ENCODE measurements at places on chromosomes 7 and 10. TPM values are rescaled to one million over a fixed set of nuclear protein-coding genes. Genes with fewer than 3 reads are reported as not detected.

The TDRD1 gene
- total RNA-seq: 0.21 TPM

The NKX1-2 gene
- not detected for total RNA-seq

The GALNT17 gene
- not detected for total RNA-seq

The TAS2R41 gene
- total RNA-seq: not detected

The MIOS gene
- 45.7 TPM for total RNA-seq

GRCh38 chr10:311901-312665 lies 176.8 kb downstream of the ZMYND11 start:
- H3K4me3 ChIP-seq: no peak overlapping the region
- peaks cover 15% of the 10 kb centered on the region for H3K4me1 ChIP-seq
- H3K27me3 ChIP-seq: no peaks in the 10 kb centered on the region
- H3K27ac ChIP-seq: no peak overlapping the region

GRCh38 chr10:28906011-28906411 lies 228.7 kb downstream of the BAMBI start:
- H3K4me1 ChIP-seq: no peaks in the 10 kb centered on the region
- no peak for DNase-seq
- no peak overlapping the region for H3K4me3 ChIP-seq
- no peak overlapping the region for H3K27ac ChIP-seq
- H3K27me3 ChIP-seq: no peaks in the 10 kb centered on the region
- H3K36me3 ChIP-seq: no peaks in the 10 kb centered on the region

- H3K27ac ChIP-seq: no peak overlapping the region
- no peak overlapping the region for H3K4me3 ChIP-seq
- no peaks in the 10 kb centered on the region for H3K36me3 ChIP-seq
- H3K27me3 ChIP-seq: peaks cover 16% of the 10 kb centered on the region
These were observed 70.6 kb upstream of the STARD3NL start for GRCh38 chr7:38107486-38107893.

GRCh38 chr7:127652333-127653248 lies 597 bp downstream of the SND1 start:
- peaks cover 26% of the 10 kb centered on the region for H3K36me3 ChIP-seq
- H3K4me1 ChIP-seq: peaks cover 41% of the 10 kb centered on the region
- peak overlapping the region; percentile 99 for H3K27ac ChIP-seq
- no peaks in the 10 kb centered on the region for H3K27me3 ChIP-seq

DNA sequence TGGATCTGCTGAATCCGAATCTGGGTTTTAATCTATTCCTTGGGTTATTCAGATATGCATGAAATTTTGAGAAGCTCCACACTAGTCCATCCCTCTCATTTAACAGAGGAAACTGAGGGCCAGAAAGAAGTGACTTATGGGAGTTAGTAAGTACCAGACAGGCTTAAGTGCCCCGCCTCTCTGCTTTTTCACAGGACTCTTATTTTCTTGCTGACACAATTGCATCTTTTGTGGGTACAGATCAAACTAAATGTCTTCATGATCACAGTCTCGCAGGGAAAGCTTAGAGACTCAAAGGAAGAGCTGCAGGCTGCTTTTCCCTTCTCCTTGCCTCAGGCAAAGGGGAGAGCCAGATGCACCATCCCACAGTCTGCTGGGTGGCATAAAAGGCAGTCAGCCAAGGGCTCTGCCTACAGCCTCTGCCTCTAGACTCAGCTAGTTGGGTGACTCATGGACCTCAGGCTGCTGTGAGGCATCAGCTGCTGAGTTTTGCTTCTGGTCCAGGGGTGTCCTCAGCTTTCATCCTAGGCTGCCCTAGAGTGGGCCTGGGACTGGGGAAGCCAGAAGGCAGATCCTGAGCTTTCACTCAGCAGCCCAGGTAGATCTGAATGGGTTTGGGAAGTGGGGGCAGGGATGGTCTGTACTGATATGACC lies 11.6 kb downstream of the GOLGA7B start:
- no peak overlapping the region for H3K4me3 ChIP-seq
- DNase-seq: peak; percentile 39
- peaks cover 10% of the 10 kb centered on the region for H3K4me1 ChIP-seq

- no peak overlapping the region for H3K4me3 ChIP-seq
- H3K4me1 ChIP-seq: peaks cover 54% of the 10 kb centered on the region
- peaks cover 19% of the 10 kb centered on the region for H3K36me3 ChIP-seq
These were observed 33.9 kb downstream of the MTPN start for GRCh38 chr7:135943134-135943879.

DNA sequence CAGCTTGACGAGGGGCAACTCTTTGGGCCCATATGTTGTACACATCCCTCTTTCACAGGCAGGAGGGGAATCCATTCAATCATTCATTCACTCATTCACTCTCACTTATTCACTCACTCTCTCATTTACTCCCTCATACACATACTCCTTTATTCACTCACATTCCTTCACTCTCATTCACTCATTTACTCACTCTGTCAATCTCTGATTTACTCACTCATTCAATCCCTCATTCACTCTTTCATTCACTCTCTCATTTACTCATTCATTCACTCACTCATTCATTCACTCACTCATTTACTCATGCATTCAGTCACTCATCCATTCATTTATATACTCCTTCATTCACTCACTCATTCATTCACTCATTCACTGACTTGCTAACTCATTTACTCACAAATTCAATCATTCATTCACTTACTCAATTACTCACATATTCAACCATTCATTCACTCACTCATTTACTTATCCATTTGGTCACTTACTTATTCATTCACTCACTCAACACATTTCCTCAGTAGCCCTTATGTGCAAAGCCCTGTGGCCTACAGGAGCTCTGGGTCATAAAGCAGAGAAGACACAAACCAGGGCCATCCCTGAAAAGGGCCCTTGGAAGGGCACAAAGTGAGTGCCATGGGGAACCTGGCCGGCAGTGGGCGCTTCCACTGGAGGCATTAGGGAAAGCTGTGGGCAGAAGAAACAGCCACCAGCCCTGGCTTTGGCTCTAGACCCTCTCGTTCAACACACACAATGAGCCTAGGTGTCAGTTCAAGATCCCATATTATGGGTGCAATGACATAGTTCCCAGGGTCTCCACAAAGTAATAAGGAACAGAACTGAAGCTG lies 26.0 kb downstream of the HIP1 start:
- peaks cover 6% of the 10 kb centered on the region for H3K36me3 ChIP-seq
- no peak overlapping the region for H3K27ac ChIP-seq
- H3K4me3 ChIP-seq: no peak overlapping the region
- peaks cover 5% of the 10 kb centered on the region for H3K4me1 ChIP-seq
- DNase-seq: no peak

- no peaks in the 10 kb centered on the region for H3K36me3 ChIP-seq
- DNase-seq: no peak
- H3K27ac ChIP-seq: no peak overlapping the region
- H3K4me1 ChIP-seq: no peaks in the 10 kb centered on the region
- no peaks in the 10 kb centered on the region for H3K27me3 ChIP-seq
These were observed 469.0 kb downstream of the TFEC start for GRCh38 chr7:115561335-115562110.

DNA sequence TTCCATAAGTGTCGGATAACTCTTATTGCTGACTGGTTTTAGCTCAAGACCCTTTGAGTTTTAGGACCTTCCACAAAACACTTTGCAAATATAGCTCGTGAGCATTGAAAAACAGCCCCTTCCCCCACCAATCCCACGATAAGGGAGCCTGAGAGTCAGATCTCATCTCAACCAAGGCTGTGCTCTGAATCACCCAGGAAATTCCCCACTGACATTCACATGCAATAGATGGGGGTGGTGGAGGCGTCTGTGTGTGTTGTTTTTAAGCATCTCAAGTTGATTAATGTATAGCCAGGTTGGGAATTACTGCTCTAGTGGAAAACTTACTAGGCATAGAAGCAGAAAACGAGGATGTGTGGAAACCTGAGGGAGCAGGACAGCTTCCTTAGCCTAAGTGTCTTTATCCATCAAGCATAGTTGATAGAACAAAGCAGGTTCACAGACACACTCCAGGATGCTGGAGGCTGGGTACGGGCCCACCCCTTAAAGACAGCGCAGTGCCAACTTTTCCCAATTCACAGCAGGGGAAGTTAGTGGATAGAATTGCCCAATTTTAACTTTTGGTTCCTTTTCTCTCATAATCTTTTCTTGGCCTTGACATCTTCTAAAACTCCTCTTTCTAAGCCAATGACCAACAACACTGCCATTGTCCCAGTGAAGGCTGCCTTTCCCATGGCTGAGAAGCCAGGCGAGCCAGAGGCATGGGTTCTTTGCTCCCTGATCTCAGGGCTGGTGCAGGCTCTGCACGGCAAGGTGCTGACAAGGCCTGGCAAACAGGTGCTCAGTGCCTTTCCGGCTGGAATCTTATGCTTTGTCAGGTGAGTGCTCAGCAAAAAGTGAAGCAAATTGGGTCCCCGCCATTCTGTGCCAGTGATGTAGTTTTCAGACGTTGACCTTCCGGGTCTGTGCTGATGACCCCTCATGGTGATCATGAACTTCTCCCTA lies 98.5 kb upstream of the INSIG1 start:
- peak overlapping the region; percentile 91 for H3K27ac ChIP-seq
- H3K27me3 ChIP-seq: no peaks in the 10 kb centered on the region
- peaks cover 19% of the 10 kb centered on the region for H3K36me3 ChIP-seq
- H3K4me3 ChIP-seq: peak overlapping the region; percentile 43

DNA sequence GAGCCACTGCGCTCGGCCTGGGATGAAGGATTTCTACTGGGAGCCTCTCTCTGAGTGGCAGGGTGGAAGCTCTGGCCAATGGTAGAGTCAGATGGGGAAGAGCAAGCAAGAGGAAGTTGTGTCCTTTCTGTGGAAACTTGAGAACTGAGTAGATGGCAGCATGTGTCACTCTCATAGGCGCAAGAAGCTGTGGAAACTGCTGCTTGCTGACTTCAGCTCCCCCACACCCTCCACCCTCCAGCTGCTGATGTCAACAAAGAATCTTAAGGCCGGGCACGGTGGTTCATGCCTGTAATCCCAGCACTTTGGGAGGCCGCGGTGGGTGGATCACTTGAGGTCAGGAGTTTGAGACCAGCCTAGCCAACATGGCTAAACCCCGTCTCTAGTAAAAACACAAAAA lies 39.8 kb upstream of the SRGN start:
- H3K27ac ChIP-seq: peak overlapping the region; percentile 82
- no peak overlapping the region for H3K4me3 ChIP-seq
- peak; percentile 80 for DNase-seq
- peaks cover 73% of the 10 kb centered on the region for H3K4me1 ChIP-seq
- no peaks in the 10 kb centered on the region for H3K36me3 ChIP-seq
- H3K27me3 ChIP-seq: no peaks in the 10 kb centered on the region

GRCh38 chr10:13382703-13383398 lies 34.8 kb upstream of the SEPHS1 start:
- no peaks in the 10 kb centered on the region for H3K36me3 ChIP-seq
- H3K4me3 ChIP-seq: peak overlapping the region; percentile 47
- peaks cover 29% of the 10 kb centered on the region for H3K27me3 ChIP-seq
- no peak for DNase-seq
- H3K27ac ChIP-seq: no peak overlapping the region
- peaks cover 11% of the 10 kb centered on the region for H3K4me1 ChIP-seq

DNA sequence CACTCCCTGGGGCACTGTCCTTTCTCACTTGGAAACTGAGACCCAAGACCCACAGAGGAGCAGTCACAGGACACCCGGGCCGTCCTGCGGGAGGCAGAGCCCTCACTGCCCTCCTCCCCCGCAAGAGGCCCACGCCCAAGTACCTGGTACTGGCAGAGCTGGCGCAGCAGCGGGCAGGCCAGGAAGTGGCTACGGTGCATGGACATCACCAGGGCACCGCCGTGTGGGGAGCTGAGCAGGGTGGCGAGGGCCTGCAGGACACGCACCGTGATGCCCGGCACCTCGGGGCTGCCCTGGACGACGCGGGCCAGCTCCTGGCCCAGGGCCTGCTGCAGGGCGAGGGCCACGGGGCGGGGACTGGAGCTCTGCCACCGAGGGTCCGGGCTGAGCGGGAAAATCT lies 20.0 kb upstream of the MICALL2 start:
- H3K27me3 ChIP-seq: no peaks in the 10 kb centered on the region
- DNase-seq: no peak
- H3K36me3 ChIP-seq: peaks cover 11% of the 10 kb centered on the region
- peaks cover 5% of the 10 kb centered on the region for H3K4me1 ChIP-seq

GRCh38 chr7:83941300-83941699 lies 253.3 kb downstream of the SEMA3A start:
- H3K4me3 ChIP-seq: no peak overlapping the region
- no peak for DNase-seq
- H3K27ac ChIP-seq: no peak overlapping the region
- H3K36me3 ChIP-seq: no peaks in the 10 kb centered on the region

- no peak for DNase-seq
- no peak overlapping the region for H3K4me3 ChIP-seq
- H3K4me1 ChIP-seq: no peaks in the 10 kb centered on the region
- H3K36me3 ChIP-seq: no peaks in the 10 kb centered on the region
- H3K27me3 ChIP-seq: peaks cover 7% of the 10 kb centered on the region
These were observed 93.1 kb downstream of the FZD1 start for GRCh38 chr7:91357379-91357778.

GRCh38 chr7:18175801-18176450 lies 148.3 kb upstream of the PRPS1L1 start:
- H3K27ac ChIP-seq: no peak overlapping the region
- H3K36me3 ChIP-seq: no peaks in the 10 kb centered on the region
- H3K27me3 ChIP-seq: peaks cover 11% of the 10 kb centered on the region
- H3K4me1 ChIP-seq: peaks cover 11% of the 10 kb centered on the region
- H3K4me3 ChIP-seq: no peak overlapping the region
- no peak for DNase-seq

DNA sequence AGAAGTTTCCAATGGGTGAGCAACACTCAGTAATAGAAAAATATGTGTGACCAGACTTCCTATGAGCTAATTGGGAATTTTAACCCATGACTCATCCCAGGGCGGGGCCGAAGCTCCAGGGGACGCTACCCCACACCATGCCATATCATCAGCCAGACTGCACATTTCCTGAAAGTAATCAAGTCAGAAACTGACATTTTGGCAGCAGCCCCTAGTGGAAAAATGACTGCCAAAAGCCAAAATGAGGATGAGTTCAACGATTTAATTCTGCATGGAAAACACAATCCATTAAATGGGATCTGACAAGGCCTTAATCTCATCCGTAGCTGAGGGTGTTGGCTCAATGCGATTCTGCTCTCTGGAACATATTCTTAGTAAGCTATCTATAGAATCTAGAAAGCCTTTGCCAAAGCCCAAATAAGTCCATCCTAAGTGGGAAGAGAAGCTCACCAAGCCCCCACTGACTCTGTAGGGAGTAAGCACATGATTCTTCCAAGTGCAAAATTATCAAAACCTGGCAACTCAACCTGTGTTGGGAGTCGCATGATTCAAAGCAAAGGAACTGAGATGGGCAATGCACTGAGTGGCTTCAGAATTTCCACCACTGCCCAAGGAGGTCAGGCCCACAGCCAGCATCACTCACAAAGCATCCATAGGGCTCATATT lies 93.1 kb upstream of the PDE1C start:
- H3K36me3 ChIP-seq: no peaks in the 10 kb centered on the region
- no peak for DNase-seq
- H3K4me1 ChIP-seq: no peaks in the 10 kb centered on the region
- H3K27ac ChIP-seq: no peak overlapping the region

GRCh38 chr10:14185316-14186045 lies 145.2 kb downstream of the FRMD4A start:
- H3K36me3 ChIP-seq: peaks cover 2% of the 10 kb centered on the region
- peaks cover 31% of the 10 kb centered on the region for H3K4me1 ChIP-seq
- H3K27me3 ChIP-seq: peaks cover 29% of the 10 kb centered on the region
- H3K4me3 ChIP-seq: peak overlapping the region; percentile 63
- peak overlapping the region; percentile 97 for H3K27ac ChIP-seq

GRCh38 chr7:4815609-4816418 lies 40.4 kb downstream of the AP5Z1 start:
- H3K4me1 ChIP-seq: no peaks in the 10 kb centered on the region
- no peaks in the 10 kb centered on the region for H3K36me3 ChIP-seq
- no peak for DNase-seq
- H3K27ac ChIP-seq: no peak overlapping the region
- peaks cover 24% of the 10 kb centered on the region for H3K27me3 ChIP-seq
- H3K4me3 ChIP-seq: no peak overlapping the region

- H3K36me3 ChIP-seq: no peaks in the 10 kb centered on the region
- H3K27ac ChIP-seq: no peak overlapping the region
- no peak overlapping the region for H3K4me3 ChIP-seq
- H3K27me3 ChIP-seq: peaks cover 26% of the 10 kb centered on the region
- no peaks in the 10 kb centered on the region for H3K4me1 ChIP-seq
- DNase-seq: no peak
These were observed 78.0 kb upstream of the MACROH2A2 start for GRCh38 chr10:69974551-69975155.

Data from activated CD4-positive, alpha-beta T cell treated with anti-CD3 and anti-CD28 coated beads for 36 hours (primary cell).